ENCODE measurements at places on chromosomes 6 and 20.

- DNase-seq, result peak; percentile 64
These were observed 26.5 kb downstream of the MTHFD1L start for GRCh38 chr6:150891888-150892485.

GRCh38 chr6:30500421-30501355 is 11.4 kb downstream of the HLA-E start:
- no peak for DNase-seq

DNA sequence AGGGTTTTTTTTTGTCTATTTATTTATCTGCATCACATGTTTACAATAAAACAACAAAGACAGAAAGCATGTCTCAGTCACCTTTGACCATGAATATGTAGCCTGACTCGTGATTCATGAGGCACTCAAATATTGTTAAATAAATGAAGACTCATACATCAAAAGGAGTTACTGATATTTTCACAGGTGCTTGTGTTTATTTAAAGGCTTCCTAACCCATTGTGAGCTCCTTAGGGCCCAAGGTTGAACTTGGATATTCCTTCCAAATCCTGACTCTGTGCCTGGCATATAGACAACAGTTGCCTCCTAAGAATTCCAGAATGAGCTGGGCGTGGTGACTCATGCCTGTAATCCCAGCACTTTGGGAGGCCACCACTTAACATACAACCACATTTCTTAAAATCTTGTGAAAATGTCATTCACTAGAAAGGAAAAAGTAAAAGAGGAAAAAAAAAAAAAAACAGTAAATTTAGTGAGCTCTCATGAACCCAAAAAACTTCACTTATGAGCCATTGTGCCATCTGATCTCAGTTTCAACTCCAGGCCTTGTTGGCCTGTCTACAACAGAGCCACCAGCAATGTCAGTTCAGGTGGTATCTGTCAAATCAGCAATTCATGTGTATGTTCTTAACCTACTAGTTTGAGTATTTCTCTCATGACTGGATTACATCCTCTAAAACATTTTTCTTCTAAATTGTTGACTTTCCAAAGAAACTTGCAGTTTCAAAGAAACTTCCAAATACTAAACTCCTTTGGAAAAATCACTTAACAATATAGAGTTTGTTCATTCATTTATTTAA is 162.7 kb upstream of the MARCKS start:
- DNase-seq, result no peak

- DNase-seq, result no peak
These were observed 8.8 kb upstream of the TRIM31 start for GRCh38 chr6:30121446-30122366.

- no peak for DNase-seq
These were observed 67.4 kb downstream of the IGF2R start for GRCh38 chr6:160036331-160036695.

DNA sequence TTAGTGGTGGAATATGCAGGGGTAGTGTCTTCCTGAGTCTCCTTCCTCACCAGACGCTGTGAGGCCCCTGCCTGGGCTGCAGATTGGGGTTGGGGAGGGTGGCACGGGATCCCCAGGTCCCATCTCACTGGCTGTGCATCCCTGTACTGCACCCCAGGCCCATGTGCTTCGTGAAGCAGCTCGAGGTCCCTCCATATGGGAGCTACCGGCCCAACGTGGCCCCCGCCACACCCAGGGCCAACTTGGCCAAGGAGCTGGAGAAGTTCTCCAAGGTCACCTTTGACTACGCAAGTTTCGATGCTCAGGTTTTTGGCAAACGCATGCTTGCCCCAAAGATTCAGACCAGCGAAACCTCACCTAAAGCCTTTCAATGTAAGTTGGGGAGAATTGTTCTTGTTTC is 38.6 kb upstream of the PCMTD2 start:
- no peak for DNase-seq

DNA sequence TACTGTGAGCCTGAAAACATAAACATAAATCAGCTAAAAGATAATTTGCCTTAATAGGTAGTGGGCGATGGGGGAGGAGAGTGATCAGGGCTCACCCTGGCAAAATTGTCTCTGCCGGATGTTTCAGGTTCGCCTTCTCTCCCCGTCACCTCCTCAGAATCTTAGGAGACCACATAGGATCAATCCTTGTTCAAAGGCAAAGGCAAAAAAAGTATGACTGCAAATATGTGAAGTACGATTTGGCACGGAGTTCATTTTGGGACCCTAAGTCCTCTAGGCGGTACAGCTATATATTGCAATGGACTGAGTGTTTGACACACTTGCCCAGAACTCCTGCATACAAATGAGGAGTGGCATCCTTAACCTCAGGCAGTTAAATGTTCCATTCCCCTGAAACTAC is 649.2 kb upstream of the FLRT3 start:
- DNase-seq, result no peak

DNA sequence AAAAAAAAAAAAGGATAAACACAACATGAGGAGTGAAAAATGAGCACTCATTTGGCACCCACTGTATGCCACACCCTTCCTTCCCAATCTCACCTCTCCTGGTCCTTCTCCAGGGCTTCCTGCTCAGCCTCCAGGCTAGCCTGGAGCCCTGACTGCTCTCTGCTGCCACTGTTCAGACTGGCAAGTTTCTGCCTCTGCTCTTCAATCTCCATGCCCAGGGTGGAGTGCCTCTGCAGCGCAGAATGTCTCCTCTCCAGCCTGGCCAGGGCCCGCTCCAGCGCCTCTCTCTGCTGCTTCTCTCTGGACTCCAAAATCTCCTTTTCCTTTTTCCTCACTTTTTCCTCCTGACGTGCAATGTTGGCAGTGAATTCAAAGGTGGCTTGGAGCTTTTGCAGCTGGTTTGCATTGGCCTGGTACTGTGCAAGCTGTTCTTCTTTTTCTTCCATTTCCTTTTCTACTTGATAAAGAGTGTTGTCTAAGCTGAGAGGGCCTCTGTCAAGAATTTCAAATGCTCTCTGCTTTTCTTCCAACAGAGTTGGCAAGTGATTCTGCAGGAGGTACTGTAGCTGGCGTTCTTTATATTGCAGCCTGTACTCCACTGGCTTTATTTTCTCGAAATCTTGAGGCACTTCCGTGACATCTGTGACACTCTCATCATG is 194.4 kb downstream of the KIF16B start:
- DNase-seq, result no peak

DNA sequence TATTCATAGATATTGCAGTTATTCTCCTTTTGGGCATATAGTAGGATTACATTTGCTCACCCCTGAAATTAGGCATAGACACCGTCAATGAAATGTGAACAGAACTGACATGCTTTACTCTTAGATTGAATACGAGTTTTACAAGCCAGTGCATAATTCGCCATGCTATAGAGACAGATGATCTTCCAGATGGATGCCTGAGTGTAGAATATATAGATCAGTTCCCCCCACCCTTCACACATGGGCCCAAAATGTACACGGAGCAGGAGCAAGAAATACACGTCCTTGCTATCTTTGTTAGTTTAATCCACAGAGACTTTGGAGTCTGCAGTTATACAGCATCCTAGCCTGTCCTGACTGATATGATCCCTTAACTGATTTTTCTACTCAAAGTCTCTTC is 47.4 kb downstream of the LAMA2 start:
- no peak for DNase-seq

DNA sequence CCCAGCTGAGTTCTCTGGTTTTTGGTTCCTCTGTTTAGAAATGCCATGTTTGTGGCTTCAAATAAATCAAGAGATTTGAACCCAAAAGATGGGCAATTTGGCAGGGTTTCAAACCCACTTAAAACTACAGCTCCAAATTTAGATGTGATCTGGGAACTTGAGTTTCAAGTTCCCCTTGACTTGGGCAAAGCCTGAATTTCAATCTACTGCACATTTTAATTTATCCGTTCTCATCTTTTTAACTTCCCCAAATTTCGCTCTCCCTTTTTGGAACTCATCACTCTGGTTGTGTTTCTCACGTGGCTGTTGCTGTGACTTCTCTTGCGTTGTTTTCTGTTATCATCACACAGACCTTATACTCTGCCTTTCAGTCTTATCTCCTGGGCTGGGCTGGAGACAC is 230.9 kb downstream of the CDC5L start:
- DNase-seq, result no peak

- DNase-seq, result no peak
These were observed 78.2 kb downstream of the TSHZ2 start for GRCh38 chr20:53050338-53050737.

DNA sequence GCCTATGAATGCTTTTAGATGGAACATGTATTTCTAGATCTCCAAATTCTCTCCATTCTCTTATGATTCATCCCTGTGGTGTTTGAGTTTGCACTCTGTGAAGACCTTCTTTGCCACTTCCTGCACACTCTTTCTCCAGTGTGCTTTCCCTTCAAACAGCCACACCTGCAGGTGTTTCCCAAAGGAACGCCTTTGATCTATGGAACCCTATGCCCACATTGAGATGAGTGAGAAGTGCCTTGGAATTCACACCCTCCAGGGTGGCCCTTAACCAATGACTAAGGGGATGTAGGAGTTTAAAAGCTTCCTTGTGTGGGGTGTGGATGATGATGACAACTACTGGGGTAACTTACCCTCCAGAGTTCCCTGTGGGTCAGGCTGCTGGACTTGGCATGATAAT is 570.1 kb downstream of the DHX35 start:
- no peak for DNase-seq

GRCh38 chr6:41939848-41940758 is 1.5 kb downstream of the CCND3 start:
- DNase-seq, result no peak

- no peak for DNase-seq
These were observed at the start of gene NFATC2 for GRCh38 chr20:51542571-51543421. NFATC2 (minus strand) TSS chr20:51542719; CDS start chr20:51542499, 220 bp downstream.

GRCh38 chr6:116866281-116866871 is 10.7 kb upstream of the RFX6 start:
- DNase-seq, result no peak

DNA sequence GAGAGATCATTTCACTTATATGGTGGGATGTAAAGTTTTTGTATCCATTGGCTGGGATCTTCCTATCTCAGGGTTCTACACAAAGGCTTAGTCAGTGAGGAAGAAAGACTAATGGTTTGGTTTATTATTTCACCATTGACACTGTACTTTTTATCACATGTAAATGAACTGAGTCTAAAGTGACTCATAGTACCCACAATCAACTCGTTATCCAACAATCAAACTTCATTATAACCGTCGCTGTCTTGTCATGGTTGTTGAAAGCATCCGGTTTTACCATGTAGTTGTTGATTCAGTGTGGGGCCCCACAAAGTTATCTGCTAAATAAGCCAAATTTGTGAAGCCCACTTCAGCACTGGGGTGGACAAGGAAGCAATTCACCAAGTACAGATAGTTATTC is 55.8 kb upstream of the MTRF1L start:
- DNase-seq, result no peak

GRCh38 chr20:19644085-19644484 is 114.0 kb upstream of the RIN2 start:
- DNase-seq, result no peak

GRCh38 chr6:89680150-89680549 is 41.6 kb upstream of the LYRM2 start:
- no peak for DNase-seq

- DNase-seq, result no peak
These were observed 119.8 kb upstream of the NRSN1 start for GRCh38 chr6:24006254-24006653.

DNA sequence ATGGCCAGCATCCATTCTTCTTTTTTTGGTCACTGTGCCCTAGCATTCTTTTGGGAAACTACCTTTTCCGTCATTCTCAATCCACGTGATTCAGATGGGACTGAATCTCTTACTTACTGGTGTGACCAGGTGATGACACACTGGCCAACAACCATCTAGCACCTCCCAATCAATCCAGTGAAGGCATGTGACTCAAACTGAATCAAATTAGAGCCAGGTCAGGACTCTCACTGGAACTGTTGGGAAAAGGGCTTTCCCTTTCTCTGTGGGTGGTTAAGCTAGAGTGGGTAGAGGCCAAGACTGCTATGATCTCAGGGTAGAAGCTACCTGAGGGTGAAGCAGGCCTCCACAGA is 36.2 kb upstream of the ZMYND8 start:
- no peak for DNase-seq

GRCh38 chr6:13762611-13763441 is 51.2 kb upstream of the RANBP9 start:
- DNase-seq, result peak; percentile 88

DNA sequence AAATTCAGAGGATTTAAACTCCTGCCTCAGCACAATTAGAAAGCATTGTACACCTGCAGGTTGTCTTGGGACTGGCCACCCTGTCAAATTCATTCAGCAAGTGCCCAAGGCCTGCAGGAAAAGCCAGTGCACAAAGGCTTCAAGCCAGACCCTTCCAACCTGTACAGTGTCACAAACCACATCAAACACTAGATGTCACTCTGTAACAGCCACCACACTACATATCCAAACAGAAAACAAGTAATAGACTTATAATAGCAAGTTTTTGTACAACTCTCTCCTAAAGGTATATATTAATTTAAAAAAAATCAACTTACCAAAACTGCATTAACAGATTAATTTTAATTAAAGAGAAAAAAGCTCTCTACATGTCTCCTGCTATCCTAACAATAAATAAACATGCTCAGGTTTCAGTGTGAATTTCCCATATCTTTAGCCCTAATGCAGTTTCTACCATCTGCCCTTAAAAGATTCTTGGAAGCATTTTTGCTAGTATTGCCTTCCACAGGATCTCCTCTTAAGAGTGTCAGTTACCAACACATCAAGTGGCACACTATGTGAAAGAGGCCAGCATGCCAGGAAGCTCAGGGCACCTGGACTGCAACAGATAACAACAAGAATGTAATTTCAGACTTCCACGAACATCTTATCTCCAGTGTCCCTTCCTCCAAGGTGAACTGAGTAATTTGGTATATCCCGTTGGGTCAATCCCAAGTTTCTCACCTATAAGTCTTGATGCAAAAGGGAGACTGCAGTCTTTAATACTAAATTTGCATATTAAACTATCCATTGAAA is 47.5 kb downstream of the RALGAPA2 start:
- DNase-seq, result no peak

- no peak for DNase-seq
These were observed 82.2 kb downstream of the TRERF1 start for GRCh38 chr6:42369568-42369967.

- no peak for DNase-seq
These were observed 28.8 kb upstream of the IL17A start for GRCh38 chr6:52157301-52157941.

DNA sequence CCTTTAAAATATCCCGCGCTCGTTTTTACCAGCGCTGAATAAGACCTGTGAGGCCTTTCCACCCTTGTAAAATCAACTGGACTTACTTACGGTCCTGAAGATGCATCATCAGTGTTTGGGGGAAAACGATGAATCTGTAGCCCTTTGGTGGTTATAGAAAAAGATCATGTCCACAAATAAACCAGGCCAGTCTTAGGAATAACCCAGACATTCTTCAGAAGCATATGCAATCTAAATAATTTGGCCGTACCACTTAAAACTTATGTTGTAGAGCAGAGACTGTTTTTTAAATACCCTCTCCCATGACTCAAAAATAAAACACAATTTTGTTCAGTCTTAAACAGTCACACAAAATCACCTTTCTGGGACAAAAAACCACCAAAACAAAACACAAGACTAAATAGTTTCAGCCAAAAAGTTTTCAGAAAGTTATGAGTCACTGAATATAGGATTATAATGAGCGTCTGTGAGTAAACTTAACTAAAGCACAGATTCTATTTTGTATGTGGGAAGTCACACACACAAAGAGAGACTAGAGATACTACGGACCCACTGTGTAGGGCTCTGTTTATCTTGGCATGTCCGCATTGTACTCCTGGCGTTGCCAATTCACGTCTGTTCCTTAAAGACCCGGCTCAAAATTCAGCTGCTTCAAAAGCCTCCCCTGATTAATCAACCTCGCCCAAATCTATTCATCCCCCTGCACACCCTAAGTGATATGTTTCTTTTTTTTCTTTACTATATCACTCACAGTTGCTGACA is 26.5 kb upstream of the SMOC2 start:
- DNase-seq, result no peak

- DNase-seq, result no peak
These were observed 147.5 kb downstream of the BMP2 start for GRCh38 chr20:6914986-6915385.
